ENCODE measurements at places on chromosomes 12 and 14. TPM values are rescaled to one million over a fixed set of nuclear protein-coding genes. Genes with fewer than 3 reads are reported as not detected.

- DNase-seq: peak; percentile 24
- peaks cover 8% of the 10 kb centered on the region for H3K4me1 ChIP-seq
- no peak overlapping the region for H3K4me3 ChIP-seq
- H3K27ac ChIP-seq: no peak overlapping the region
Observed at GRCh38 chr12:110102255-110102654, 21.9 kb upstream of the IFT81 start.

DNA sequence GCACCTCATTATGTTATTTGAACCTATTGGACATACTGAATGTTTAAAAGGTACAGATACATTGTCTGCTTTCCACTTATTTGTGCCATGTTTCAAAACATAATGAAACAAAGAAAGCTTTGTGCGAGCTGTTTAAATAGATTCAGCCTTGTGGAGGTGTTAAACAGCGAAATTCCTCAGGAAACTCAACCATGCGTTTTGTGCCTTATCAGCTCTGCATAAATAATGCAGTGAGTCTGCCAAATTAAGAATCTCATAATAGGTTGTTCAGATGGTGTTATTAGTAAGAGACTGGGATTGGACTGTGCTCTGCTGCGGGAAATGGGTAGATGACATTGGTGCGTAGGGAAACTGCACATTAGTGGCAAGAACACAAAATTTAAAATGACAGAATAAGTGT lies 163.7 kb upstream of the CLEC14A start:
- no peaks in the 10 kb centered on the region for H3K36me3 ChIP-seq
- H3K4me1 ChIP-seq: no peaks in the 10 kb centered on the region
- no peak overlapping the region for H3K4me3 ChIP-seq
- no peaks in the 10 kb centered on the region for H3K27me3 ChIP-seq
- H3K27ac ChIP-seq: no peak overlapping the region

- no peak overlapping the region for H3K27ac ChIP-seq
- H3K4me1 ChIP-seq: peaks cover 52% of the 10 kb centered on the region
- DNase-seq: peak; percentile 60
- H3K4me3 ChIP-seq: no peak overlapping the region
- H3K36me3 ChIP-seq: no peaks in the 10 kb centered on the region
Observed at GRCh38 chr12:6090803-6091202, 33.7 kb downstream of the VWF start.

GRCh38 chr14:71960494-71961353 lies 28.5 kb downstream of the RGS6 start:
- no peak overlapping the region for H3K4me3 ChIP-seq
- no peaks in the 10 kb centered on the region for H3K27me3 ChIP-seq
- no peak overlapping the region for H3K27ac ChIP-seq
- DNase-seq: no peak

DNA sequence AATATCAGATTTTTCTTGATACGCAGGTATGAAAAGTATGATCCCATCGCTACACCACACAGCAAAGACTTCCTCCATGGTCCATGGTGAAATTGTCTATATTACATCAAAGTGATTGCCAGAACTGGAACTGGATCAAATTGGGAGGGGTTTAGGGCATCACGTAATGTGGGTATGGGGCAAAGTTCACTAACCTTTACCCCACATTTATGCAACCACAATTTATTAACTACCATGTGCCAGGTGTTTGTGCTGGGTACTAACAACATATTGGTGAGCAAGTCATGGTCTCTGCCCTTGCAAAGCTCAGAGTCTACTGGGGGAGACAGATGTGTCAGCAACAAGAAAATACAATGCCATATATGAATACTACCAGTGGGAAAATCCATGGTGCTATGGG lies 258.9 kb downstream of the SUDS3 start:
- peak; percentile 20 for DNase-seq
- H3K27ac ChIP-seq: no peak overlapping the region
- no peaks in the 10 kb centered on the region for H3K4me1 ChIP-seq
- no peaks in the 10 kb centered on the region for H3K36me3 ChIP-seq
- no peak overlapping the region for H3K4me3 ChIP-seq

DNA sequence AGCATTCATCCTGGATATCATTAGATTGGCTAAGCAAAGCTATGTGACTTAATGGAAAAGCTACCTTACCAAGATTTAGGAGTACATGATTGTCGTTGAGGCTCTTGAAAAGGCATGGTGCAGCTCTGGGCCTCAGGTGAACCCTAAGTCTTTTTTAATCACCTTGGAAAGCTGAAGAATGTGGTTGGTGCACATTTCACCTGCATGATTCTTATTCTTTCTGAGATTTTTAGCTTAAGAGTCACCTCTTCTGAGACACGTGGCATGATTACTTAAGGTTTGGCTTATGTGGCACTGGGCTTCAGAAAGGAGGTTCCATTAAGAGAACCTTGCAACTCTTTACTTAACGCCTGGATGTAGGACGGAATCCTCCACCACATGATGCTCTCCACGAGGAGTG lies 498.5 kb downstream of the TMEM117 start:
- H3K4me3 ChIP-seq: no peak overlapping the region
- no peaks in the 10 kb centered on the region for H3K36me3 ChIP-seq
- no peak overlapping the region for H3K27ac ChIP-seq
- H3K27me3 ChIP-seq: no peaks in the 10 kb centered on the region
- H3K4me1 ChIP-seq: no peaks in the 10 kb centered on the region

DNA sequence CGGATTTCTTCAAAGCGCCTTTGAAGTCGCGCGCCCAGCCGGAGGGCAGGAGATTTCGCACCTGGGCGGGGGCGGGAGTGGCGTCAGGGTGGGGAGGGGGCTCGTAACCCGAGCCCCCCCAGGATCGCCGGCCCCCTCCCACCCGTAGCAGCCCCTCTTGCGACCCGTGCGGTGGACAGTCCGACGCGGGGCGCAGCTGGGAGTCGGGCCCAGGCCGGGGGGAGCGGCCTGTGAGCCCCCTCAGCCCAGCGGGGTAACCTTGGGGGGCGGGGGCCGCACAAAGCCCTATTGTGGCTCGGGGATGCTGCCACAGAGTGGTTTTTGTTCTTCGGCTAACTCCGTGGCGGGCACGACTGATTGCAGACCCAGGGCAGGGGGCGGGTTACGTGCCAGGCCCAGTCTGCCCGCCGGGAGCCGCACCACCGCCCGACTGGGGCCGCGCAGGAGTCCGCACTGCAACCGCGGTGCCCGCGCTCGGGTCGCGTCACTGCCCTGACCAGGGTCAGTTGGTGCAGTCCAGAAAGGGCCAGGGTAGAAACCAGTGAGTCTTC lies 4.2 kb upstream of the AAAS start:
- H3K27me3 ChIP-seq: no peaks in the 10 kb centered on the region
- no peaks in the 10 kb centered on the region for H3K36me3 ChIP-seq
- no peak for DNase-seq
- H3K4me1 ChIP-seq: peaks cover under 1% of the 10 kb centered on the region
- peak overlapping the region; percentile 97 for H3K27ac ChIP-seq
- H3K4me3 ChIP-seq: peak overlapping the region; percentile 57

- DNase-seq: no peak
- H3K36me3 ChIP-seq: peaks cover 2% of the 10 kb centered on the region
- H3K4me1 ChIP-seq: no peaks in the 10 kb centered on the region
- H3K27ac ChIP-seq: no peak overlapping the region
Observed at GRCh38 chr14:94089479-94089878, 8.4 kb downstream of the IFI27L1 start.

GPR84 gene
- polyA plus RNA-seq: not detected

FKBP3 gene
- polyA plus RNA-seq: 134 TPM

NINJ2 gene
- polyA plus RNA-seq: 2.3 TPM

All from small intestine (tissue), 16 donors.